ENCODE measurements at places on chromosomes 1 and 21. TPM values are rescaled to one million over a fixed set of nuclear protein-coding genes. Genes with fewer than 3 reads are reported as not detected.

The KIRREL1 gene
- 26.4 TPM for total RNA-seq

The DDAH1 gene
- 7.0 TPM for total RNA-seq

The TMEM54 gene
- total RNA-seq = 39.4 TPM

The GPATCH2 gene
- total RNA-seq = 8.8 TPM

The MYOM3 gene
- 5.8 TPM for total RNA-seq

The EXO1 gene
- total RNA-seq = 24.2 TPM

The TMEM269 gene
- 0.08 TPM for total RNA-seq

The PLEKHN1 gene
- 5.8 TPM for total RNA-seq

The MAP3K21 gene
- 10.5 TPM for total RNA-seq

The YIPF1 gene
- 13.2 TPM for total RNA-seq

The PCBP3 gene
- 1.5 TPM for total RNA-seq

The ACTN2 gene
- total RNA-seq = not detected

The DTL gene
- total RNA-seq = 20.7 TPM

The FCMR gene
- total RNA-seq = 3.9 TPM

The PRDM16 gene
- 0.09 TPM for total RNA-seq

The FAM72D gene
- 6.3 TPM for total RNA-seq

The CELA2A gene
- total RNA-seq = not detected

The DIO1 gene
- not detected for total RNA-seq

The PADI4 gene
- total RNA-seq = not detected

The TMPRSS2 gene
- not detected for total RNA-seq

The C1orf53 gene
- total RNA-seq = 8.2 TPM
